ENCODE measurements at places on chromosomes 16 and 17.

DNA sequence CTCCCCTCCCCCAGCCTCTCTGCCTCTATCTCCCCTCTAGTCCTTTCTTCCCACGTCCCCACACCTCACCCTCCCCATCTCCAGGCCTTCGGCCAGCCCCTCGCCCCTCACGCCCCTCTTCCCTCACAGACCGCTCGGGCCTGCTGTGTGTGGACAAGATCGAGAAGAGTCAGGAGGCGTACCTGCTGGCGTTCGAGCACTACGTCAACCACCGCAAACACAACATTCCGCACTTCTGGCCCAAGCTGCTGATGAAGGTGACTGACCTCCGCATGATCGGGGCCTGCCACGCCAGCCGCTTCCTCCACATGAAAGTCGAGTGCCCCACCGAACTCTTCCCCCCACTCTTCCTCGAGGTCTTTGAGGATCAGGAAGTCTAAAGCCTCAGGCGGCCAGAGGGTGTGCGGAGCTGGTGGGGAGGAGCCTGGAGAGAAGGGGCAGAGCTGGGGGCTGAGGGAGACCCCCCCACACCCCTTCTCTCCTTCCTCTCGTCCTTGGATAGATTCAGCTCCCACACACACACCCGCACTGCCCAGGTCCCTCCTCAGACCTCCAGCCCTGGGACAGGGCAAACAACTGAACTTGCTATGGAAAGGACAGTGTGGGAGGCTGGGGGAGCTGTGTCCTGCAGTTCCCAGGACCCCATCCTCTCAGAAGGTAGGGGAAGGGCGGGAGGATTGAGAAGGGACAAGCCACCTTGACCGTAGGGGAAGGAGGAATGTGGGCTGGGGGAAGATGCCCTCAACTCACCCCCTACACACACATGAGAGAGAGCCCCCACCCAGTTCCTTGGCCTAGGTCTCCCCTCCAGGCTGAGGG lies 11.1 kb downstream of the NR1D1 start:
- DNase-seq = no peak

DNA sequence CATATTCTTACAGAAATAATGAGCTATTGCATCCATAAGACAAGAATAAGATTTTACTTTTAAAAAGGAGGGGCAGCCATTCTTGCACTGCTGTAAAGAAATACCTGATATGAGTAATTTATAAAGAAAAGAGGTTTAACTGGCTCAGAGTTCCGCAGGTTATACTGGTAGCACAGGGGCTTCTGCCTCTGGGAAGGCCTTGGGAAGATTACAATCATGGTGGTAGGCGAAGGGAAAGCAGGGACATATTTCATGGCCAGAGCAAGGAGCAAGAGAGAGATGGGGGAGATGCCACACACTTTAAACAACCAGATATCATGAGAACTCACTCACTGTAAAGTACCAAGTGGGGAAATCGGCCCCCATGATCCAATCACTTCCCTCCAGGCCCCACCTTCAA lies 20.9 kb upstream of the CSNK2A2 start:
- DNase-seq = no peak

GRCh38 chr16:70457446-70458166 lies 3.2 kb downstream of the FCSK start:
- DNase-seq = no peak

- no peak for DNase-seq
These were observed 4.1 kb downstream of the CCL2 start for GRCh38 chr17:34259146-34259545.

DNA sequence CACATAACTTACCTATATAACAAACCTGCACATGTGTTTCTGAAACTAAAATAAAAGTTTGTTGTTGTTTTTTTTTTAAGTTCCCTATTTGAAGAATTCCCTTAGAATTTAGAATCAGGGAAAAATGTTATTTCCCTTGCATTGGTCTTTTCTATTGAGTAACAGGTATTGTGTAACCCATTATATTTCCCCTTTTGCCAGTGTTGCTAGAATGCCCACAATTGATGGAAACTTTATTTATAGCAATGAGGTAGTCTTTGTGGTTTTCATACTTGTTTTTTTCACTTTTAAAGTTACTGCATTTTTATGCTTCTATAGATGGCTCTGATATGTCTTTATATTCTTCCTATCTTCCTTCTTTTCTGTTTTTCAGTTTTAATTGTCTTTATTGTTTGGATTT lies 3.9 kb downstream of the NLRP1 start:
- no peak for DNase-seq

- DNase-seq = no peak
These were observed 5.3 kb upstream of the CAVIN1 start for GRCh38 chr17:42428141-42428944.

DNA sequence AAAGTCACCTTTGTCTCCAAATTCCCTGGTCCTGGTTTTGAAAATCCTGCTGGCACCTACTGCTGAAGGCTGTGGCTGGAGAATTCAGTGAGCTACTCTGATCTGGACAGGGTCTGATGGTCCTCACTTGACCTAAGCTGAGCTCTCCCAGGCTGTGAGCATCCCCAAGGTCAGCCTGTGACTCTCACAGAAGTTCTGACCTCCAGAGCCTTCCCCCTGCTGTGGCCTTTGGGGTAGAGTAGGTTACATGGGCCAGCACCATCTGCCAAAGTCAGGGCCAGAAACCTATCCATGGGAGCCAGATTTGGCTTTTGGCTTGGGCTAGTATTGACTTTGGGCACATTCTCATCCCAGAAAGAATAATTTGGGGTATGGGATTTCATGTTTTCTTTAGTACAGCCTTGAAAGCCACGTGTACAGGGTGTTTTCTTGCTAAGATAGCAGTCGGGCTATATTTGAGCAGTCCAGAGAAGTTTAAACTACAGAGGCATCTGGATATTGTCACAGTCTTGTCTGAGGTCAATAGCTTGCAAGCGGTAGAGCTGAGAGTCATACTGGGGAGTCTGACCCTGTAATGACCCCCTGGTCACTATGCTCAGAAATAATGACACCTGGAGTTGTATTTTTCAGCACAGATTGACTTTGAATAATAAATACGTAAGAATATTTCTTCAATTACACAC lies 6.2 kb upstream of the AGRP start:
- DNase-seq = no peak

GRCh38 chr17:62219221-62219899 lies 154.3 kb upstream of the MED13 start:
- DNase-seq = no peak

- DNase-seq = no peak
These were observed 23.8 kb downstream of the ADCY7 start for GRCh38 chr16:50289950-50290764.

DNA sequence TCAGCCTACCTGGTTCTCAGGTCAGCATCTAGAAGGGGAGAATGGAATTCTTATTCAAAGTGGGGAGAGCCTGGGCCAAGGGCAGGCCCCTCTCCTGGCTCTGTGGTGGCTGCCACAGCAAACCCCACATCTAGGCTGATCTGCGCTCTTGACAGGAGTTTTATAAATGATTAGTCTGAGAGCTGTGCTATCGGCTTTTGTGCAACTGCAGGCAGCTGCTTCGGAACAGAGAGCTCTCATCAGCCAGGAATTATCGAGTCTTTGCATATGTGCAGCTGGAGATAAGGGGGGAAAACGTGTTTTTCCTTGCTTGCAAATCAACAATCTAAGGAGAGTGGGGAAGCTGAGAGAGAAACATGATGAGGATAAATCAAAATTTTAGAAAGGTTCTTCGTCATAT lies 91.7 kb downstream of the HS3ST3A1 start:
- no peak for DNase-seq

- DNase-seq = no peak
These were observed 475.9 kb downstream of the HS3ST3B1 start for GRCh38 chr17:14776791-14777190.

- DNase-seq = no peak
These were observed 172.0 kb upstream of the SOX9 start for GRCh38 chr17:71948703-71949422.

- DNase-seq = no peak
These were observed 30.0 kb downstream of the APPBP2 start for GRCh38 chr17:60496041-60496440.

- DNase-seq = no peak
These were observed 10.7 kb downstream of the MMD start for GRCh38 chr17:55410722-55411462.

DNA sequence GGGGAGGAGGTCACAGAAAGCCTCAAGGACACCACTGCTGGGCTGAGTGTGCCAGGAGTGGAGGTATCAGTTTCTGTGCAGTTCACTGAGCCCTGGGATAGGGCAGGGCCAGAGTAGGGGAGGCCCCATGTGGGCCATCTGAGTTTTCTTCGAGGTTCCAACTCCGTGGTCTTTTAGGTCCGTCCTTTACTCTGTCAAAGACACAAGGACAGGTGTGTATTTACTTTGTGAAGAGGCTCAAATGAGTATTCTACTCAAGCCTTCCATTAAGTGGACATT lies 59.5 kb downstream of the USP22 start:
- no peak for DNase-seq

DNA sequence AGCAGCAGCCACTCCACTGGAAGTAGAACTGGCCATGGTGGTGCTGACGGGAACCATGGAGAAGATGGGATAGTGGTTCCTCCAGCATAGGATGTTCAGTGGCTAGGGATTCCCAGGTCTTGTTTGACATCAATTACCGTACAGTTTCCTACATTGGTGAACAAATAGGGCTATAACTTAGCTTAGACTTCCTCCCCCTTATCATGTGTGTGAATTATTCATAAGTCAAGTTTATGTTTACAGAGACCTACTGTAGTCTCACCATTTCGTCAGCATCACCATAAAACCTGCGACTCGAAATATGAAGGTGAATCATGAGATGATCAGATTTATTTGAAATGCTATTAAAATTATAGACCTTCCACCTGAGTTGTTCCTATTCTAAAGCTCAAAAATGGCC lies 1.2 kb downstream of the KRTAP2-3 start:
- DNase-seq = no peak

- DNase-seq = no peak
These were observed 108.3 kb downstream of the YPEL2 start for GRCh38 chr17:59439741-59440211.

DNA sequence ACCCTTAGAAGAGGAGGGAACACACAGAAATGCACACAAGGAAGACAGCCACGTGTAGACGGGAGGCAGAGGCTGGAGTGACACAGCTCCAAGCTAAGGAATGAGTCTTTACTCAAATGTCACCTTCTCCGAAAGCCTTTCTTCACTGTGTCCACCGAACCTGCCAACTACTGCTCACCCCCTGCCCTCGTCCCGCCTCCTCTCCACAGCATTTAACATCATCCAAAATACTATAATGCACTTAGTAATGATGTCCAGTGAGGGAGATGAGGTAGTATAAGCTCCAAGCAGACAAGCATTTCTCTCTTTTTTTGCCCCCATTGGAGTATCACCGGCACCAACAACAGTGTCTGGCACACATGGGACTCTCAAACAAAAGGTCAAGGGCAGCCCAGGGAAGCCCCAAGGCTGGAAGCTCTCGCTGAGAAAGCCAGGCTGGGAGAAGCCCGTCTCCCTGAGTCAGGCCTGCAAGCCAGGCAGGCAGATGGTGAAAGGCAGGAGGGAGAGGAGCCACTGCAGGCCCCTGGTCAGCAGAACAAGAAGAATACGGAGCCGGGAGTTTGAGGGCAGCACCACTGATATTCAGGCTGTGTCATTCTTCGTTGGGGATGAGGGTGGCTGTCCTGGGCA lies 25.9 kb downstream of the ZFHX3 start:
- DNase-seq = no peak

DNA sequence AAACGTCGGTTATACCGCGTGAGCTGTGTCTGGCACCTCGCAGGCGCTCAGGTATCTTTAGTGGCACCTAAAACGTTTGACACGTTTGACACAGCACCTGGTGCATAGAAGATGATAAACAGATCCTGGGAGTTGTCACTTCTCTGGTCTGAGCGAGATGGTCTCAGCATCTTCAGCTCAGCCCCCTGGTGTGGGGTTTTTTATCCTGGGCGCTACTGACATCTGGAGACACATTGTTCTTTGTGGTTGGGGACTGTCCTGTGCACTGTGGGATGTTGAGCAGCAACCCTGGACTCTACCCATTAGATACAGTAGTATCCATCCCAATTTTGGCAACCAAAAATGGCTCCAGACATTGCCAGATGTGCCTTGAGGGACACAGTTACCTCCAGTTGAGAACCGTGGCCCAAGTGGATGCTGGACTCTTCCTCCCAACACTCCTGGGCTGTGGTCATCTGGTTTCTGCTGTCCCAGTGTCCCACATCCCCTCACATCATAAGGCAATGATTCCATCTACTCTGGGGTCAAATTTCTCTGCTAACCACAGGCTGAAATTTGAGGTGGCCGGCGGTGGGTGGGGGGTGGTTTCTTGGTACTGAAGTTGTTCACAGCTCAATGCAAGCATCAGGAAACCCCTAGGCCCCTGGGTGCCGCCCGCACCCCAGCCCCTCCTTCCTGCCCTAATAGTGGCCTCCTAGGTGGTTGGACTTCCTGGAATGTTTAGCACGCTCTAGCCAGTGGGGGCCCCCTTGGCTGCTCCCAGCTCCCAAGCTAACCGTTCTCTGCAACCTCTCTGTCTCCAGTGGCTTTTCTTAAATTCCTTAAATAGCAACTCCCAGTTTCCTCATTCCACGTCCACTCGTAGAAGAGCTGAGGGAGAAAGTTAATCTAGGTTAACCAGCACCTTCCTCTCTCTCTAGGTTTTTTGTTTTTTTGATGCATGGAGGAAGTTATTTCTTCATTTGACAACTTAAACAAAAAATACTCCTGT lies 124.8 kb downstream of the ABCC1 start:
- no peak for DNase-seq

DNA sequence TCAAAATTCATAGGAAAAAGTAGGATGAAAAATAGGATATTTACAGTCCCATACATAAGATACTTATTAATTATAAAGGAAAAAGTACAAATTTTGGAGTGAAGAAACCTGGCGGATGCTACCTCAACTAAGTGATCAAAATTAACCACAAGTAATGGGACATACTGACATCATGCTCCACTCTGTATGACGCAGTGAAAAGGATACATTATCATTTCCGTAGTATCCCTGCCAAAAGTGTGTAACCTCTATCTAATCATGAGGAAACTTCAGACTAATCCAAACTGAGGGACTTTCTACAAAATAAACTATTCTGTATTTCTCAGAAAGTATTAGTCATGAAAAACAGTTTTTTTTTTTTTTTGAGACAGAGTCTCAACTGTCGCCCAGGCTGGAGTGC lies 60.5 kb downstream of the TRIM37 start:
- no peak for DNase-seq

All from NCI-H2081 treated with DMSO at 0.1 percent for 48 hours (cell line).